ENCODE measurements at places on chromosomes 11 and 22.

GRCh38 chr11:965206-965775 lies 39.6 kb downstream of the AP2A2 start:
- DNase-seq, result no peak

- DNase-seq, result no peak
These were observed 658 bp downstream of the STIP1 start for GRCh38 chr11:64186492-64187165.

DNA sequence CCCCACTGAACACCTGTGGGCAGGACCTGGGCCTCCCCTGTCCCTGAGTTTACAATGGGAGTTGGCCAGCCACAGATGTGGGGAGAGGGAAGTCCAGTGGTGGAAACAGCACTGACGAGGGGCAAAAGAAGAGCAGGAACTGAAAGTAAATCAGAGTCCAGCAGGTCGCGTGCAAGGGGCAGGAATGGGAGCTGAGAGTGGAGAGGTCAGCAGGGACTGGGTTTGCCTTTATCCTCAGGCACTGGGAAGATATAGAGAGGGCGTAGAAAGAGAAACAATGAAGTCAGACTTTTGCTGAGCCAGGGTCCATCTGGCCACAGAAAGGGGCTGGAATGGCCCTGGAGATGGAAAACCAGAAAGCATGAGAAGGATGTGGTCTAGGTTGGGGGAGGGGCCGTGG lies 8.5 kb downstream of the P2RY6 start:
- DNase-seq, result no peak

GRCh38 chr11:86775361-86775760 lies 25.0 kb upstream of the PRSS23 start:
- no peak for DNase-seq

GRCh38 chr11:76792505-76793264 lies 9.5 kb downstream of the TSKU start:
- no peak for DNase-seq

GRCh38 chr11:76280882-76281557 lies 74.7 kb upstream of the WNT11 start:
- no peak for DNase-seq

GRCh38 chr11:120019191-120019590 lies 118.7 kb downstream of the TRIM29 start:
- DNase-seq, result no peak

- DNase-seq, result no peak
These were observed 120.3 kb upstream of the ARHGAP20 start for GRCh38 chr11:110832539-110832938.

DNA sequence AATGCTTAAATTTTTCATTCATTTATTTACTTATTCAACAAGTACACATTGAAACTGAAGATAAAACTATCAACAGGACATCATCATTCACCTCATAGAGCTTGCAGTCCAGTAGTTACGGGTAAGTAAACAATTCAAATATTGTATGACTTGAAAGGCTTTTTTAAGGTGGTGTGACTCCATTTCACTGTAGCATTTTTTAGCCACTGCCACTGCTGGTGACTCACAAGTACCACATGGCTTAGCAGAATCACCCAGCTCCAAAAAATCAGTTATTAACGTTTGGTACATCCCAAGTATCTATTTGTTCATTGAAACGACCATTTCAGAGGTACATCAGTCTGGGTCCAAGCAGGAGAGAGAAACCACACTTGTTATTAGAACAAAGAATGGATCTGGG lies 427.9 kb upstream of the DDI1 start:
- DNase-seq, result no peak

Measured in stimulated activated CD4-positive, alpha-beta T cell treated with anti-CD3 and anti-CD28 coated beads, TNF-alpha, amount 100 ng/mL, for 48 hours (primary cell).